Activated CD4-positive, alpha-beta T cell treated with anti-CD3 and anti-CD28 coated beads, Interleukin-2, amount 10 ng/mL, durations not matched to agents 7 days and 5 days (primary cell): ENCODE measurements at places on chromosomes 3 and 15.

- DNase-seq = no peak
Measured at GRCh38 chr3:186653080-186653707, 12.6 kb upstream of the HRG start.

DNA sequence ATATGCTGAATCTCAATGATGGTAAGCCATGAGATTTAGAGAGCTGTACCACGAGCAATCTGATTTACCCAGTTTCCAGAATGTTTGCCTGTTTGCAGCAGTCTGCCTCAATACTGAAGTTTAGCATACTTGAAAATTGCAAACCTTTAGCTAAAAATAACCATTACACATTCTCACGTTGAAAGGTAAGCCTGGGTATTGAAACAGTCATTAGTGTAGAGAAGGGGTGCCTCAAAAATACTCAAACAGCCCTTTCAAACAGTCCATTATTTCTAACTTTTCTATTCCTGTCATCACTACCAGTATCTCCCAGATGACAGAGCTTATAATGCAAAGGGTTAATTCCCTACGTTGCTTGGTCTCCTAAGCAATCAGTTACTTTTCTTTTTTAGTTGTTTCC lies 111.8 kb upstream of the MBNL1 start:
- DNase-seq = no peak

- DNase-seq = no peak
Measured at GRCh38 chr15:69626095-69627066, 173.8 kb downstream of the RPLP1 start.

GRCh38 chr15:74776821-74777768 lies 4.8 kb upstream of the CSK start:
- peak; percentile 54 for DNase-seq

DNA sequence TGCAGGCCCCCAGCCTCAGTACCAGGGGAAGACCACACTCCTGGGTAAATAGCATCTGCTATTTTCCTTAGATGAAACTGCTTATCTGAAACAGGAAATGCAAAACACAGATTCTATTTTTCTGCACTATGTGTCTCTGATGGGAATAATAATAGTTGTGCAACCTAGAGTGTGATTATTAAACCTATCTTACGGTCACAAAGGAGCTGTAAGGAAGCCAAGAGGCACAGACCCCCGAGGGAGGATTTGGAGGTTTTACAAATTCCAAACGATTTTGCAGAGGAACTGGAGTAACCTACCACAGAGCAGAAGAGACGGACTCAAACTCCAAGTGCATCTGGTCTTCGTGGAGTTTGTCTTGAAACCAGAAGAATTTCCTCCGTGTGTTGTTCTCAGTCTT lies 14.1 kb upstream of the APOD start:
- DNase-seq = no peak

GRCh38 chr15:67746022-67746421 lies 79.3 kb upstream of the SKOR1 start:
- DNase-seq = no peak

GRCh38 chr3:19934098-19934566 lies at the start of gene EFHB:
Gene EFHB, minus strand, starts transcription at chr3:19934217. Its CDS starts 199 bp downstream, at chr3:19934018.
- peak; percentile 16 for DNase-seq

DNA sequence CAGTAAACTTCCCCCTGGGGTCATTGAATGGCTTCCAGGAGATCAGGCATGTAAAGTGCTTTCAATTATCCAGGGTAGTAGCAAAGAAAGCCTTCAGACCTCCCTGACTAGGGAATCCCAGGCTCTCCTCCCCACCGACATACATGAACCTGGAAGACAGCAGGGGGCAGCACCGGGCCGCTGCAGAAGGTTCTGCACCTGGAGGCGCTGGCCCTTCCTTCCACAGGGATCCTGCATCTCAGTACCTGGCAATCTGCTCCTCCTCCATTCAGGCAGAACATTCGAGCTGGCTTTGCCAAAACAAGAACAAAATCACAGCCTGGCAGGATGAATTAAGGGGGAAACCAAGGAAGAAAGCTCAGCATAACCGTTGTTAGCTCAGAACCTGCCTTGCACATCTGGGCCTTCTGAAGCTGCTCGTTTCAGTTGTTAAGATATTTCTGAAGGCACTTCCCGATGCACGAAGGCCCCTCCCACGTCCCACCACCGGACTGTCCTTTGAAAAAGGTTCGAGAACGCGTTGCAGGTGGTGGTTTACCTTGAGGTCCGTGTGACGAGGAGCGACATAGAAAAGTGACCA lies 237.7 kb downstream of the SLCO3A1 start:
- no peak for DNase-seq

DNA sequence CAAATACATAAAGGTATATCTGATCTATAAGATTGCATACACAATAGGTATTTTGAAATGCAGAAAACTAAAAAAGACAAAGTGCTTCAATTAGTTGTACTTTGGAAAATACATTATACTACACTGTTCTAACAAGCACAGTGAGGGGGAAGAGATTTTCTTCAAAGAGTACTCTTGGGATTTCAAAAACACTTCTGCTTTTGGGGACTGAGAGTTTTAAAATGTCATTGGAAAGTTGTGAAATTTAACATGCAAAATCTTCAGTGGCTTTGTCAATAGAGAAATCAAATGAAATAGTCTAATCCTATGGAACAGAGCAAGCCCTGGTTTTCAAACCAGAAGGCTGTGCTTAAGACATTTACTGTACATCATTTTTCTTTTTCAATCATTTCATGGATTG lies 322.2 kb upstream of the SEMA6D start:
- DNase-seq = no peak

DNA sequence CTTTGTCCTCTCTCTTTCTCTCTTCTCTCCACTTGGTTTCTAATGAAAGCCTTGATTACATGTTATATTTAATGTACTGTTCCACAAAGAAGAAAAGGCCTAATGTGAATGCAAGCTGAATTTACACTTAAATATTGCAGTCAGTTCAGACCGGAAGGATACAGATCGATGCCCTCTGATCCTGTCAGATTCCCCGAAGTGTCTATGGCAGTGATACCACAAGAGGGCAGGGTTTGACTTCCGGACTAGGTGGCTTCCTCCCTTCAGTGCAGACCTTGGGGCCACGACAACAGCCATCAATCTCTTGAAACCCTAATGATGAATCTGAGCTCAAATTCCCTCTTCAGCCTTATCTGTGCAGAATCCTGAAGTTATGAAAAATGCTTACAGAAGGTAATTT lies 29.5 kb downstream of the AGTR1 start:
- DNase-seq = peak; percentile 15

GRCh38 chr15:71688509-71689094 lies 121.8 kb upstream of the NR2E3 start:
- DNase-seq = no peak

- no peak for DNase-seq
Measured at GRCh38 chr3:17354341-17354740, 388.1 kb downstream of the TBC1D5 start.

DNA sequence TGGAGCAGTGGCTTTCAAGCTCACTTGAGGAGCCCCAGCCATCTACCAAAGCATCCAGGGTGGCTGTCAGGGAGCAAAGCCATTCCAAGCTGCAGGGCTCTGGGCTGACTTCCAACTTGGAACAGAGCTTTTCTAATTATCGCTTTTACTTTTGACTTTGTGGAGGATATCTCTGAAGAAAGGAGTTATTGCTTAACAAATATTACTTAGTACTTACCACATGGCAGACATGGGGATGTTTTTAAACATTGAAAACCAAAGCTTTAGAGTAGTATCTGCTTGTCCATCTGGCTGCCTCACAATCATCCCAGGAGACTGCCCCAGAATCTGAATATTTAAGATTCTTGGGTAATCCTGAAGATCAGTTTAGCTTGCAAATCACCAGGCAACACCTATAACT lies 8.9 kb downstream of the TAGLN3 start:
- no peak for DNase-seq

GRCh38 chr3:179037351-179037750 lies 34.3 kb downstream of the ZMAT3 start:
- peak; percentile 76 for DNase-seq

- peak; percentile 80 for DNase-seq
Measured at GRCh38 chr3:50340448-50341329, at the start of gene RASSF1. Gene RASSF1, minus strand, starts transcription at chr3:50340836. Its CDS starts 31 bp downstream, at chr3:50340805.
